T follicular helper cell (primary cell): ENCODE measurements at places on chromosomes 13 and 19.
A peak's percentile ranks its signal among the peaks of the same experiment; 100 is the strongest.

GRCh38 chr19:29796173-29796573, 15.6 kb upstream of the CCNE1 start:
- no peak for DNase-seq

DNA sequence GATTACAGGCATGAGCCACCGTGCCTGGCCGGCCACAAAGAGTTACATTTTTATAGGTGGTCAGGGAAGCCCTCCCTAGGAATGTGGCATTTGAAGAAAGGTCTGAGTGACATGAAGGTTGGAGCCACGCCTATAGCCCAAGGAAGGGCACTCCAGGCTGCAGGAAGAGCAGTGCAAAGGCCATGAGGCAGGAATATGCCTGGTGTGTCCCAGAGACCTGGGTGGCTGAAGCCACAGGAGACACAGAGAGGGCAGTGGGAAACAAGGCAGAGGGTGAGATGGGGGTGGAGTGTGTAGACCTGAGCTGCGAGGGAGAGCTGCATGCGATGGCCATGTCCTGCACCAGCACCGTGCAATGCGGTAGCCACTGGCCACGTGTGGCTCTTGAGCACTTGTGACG, 4.9 kb downstream of the PNMA8B start:
- no peak for DNase-seq

DNA sequence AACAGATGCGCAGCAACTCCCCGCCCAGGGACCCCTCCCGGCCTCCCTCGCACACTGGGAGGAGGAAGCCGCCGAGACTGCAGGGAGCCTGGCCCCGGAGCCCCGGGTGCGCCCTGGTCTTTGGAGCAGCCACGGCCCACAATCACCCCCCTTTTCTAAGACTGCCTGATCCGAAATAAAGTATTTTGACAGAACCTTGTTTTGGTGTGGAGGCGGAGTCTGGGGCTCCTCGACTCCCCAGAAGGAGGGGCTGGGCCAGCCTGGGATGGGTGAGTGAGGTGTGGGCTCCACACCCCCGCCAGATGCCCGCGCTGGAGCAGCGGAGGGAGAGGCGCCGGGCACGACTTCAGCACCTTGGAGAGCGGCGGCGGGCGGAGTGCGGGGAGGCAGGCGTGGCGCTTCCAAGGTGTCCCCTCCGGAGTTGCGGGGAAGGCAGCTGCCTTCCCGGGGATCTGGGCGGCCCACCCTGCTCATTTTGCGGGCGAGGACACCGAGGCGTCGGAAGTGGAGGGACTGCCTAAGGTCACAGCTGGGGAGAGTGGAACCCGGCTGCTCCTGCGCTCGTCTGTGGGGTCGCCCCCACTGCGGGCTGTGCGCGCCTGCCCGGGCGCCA, 9.4 kb downstream of the SIRT6 start:
- DNase-seq, result peak; percentile 53

GRCh38 chr13:25378528-25378927, 6.8 kb downstream of the ATP8A2 start:
- DNase-seq, result no peak

GRCh38 chr13:99827011-99827772, 144.4 kb downstream of the ZIC5 start:
- no peak for DNase-seq

DNA sequence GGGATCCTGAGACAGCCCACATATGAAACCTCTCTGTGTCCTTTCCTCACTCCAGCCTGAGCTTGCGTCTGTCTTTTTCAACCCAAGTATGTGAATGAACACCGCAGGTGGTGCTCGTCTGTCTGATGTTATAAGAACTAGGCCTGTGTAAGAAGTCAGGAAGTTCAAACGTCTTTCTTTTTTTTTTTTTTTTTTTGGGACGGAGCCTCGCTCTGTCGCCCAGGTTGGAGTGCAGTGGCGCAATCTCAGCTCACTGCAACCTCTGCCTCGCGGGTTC, 92.3 kb downstream of the ANKRD10 start:
- DNase-seq, result no peak

DNA sequence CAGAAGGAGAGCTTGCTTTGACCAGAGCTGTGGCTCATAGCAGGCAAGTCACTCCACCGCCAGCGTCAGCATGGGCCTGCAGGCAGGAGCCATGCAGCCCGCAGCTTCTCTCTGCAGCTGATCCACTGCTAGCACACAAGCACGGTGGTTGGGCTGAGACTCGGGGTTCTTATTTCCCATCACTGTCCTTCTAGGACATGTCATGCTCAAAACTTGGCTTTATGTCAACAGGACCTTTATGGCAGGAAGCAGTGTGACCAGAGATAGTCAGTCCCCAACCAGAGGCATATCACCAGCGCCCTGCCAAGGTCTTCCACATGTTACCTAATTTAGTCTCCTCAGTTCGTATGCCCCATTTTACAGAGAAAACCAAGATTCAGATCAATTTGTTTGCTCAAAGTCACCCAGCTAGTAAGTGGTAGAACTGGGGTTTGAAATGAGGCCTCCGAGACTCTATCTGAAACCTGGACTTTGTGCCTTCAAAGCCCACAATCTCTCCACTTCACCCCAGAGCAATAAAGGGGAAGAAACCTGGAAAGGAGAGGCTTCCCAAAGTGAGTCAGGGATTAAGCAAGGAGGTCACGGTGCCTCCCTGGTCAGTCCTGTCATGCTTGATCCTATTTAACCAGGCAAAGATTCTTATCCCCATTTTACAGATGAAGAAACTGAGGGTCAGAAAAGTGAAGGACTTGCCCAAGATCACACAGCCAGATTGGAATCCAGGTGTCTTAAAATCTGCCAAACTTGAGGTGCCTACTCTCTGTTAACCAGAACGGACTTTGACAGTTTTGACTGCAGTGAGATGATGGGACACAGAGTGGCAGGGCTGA, 5.1 kb downstream of the TMEM272 start:
- no peak for DNase-seq

DNA sequence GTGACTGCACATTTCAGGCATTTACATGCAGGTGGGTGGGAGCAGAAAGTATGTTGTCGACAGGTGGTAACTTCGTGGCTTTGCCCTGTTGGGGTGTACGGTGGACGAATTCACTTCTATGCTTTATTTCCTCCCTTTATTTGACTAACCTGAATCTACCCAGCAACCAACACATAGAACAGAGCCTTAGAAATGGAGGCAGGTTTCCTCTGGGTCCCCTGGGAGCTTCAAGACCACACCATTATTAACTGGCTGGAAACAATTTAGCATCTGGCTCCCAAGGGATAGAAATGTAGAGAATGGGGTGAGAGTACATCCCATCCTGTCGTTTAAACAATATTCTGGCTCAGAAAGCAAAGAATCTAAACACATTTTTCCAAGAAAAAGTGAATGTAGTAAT, 244.4 kb downstream of the DLEU7 start:
- DNase-seq, result no peak

- no peak for DNase-seq
These were observed 10.3 kb downstream of the GJA3 start for GRCh38 chr13:20150561-20150960.

- no peak for DNase-seq
These were observed 22.6 kb upstream of the USP12 start for GRCh38 chr13:27194209-27194608.

DNA sequence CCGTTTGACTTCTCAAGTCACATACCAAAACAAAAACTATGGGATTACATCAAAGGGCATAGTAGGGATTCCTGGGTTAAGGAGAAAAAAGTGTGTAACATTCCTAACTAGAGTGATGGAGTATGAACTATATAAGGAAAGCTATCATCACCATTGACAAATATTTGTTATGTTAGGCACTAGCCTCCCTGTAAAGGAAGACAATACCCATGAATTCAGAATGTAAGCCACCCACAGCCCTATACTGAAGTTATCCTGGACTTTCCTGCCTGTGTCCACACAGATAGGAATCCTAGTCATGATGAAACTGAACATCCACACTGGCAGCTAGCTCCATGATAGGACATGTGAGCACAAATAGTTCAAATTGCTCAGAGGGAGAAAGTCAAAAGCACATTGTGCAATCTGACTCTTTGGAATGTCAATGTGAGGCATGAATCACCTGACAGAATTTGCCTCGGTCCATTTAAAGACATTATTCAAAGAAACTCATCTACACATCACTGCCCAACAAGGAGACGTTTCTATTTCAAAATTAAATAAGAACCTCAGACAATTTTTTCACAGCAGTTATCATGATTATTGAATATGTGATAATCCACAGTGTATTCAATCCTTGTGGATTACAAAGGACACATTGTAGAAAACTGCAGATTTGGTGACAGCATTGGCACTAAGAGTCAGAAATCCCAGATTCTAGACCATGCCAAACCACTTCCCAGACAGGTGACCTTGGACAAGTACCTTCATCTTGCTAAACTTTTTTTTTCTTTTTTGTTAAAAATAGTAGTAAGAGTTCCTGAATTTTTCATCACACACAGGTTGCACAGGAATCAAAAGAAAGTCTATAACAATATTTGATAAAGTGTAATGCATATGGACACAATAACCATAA, 529.3 kb downstream of the IRS2 start:
- DNase-seq, result no peak

DNA sequence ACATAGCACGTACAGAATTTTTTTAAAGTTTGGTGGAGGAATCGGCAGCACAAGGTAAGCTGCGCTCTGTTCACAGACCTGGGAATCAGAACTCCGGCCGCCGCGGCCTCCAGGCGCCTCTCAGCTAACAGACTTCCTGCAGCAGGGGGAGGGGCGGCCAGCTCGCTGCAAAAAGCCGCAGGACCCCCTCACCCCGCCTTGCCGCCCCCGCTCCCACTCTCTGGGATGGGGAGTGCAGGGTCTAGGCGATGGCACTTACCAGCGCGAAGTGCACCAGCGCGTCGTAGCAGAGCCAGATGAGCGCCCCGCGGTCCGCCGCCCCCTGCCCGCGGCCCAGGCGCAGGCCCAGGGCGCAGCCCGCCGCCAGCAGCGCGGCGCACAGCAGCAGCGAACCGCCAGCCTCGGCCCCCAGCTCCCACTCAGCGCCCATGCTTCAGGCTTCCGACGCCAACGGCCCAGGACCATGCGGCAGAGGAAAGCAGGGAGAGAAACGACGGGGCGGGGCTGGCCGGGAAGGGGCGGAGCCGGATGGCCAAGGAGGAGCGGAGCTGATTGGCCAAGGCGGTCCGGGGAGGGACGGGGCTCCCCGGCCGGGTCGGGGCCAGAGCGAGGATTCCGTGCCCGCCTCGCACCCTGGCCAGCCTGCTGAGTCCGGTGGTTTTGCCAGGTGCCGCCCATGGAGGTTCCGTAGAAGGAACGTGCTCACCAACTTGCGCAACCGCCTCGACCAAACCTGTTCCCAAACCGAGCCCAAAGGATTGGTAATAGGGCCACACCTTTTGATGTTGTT, at the start of gene EBPL:
EBPL (minus strand) TSS at position 492 of the 790 bp plus-strand sequence; CDS start at position 430, 62 bp downstream.
- peak; percentile 80 for DNase-seq
